RPMI7951 (cell line): ENCODE measurements at places on chromosomes 2 and 18. TPM values are rescaled to one million over a fixed set of nuclear protein-coding genes. Genes with fewer than 3 reads are reported as not detected.
A peak's percentile ranks its signal among the peaks of the same experiment; 100 is the strongest.

PRSS56 gene
- total RNA-seq = not detected in 2 replicates

TRIM54 gene
- 0.10 TPM in 1 of 2 replicates, not detected in the other for total RNA-seq

RBM43 gene
- 4.4 and 5.6 TPM in 2 replicates for total RNA-seq

RSAD2 gene
- 1.3 and 3.6 TPM in 2 replicates for total RNA-seq

SERPINB13 gene
- total RNA-seq = not detected in 2 replicates

WDSUB1 gene
- 5.8 and 7.3 TPM in 2 replicates for total RNA-seq

CARF gene
- 5.1 and 6.7 TPM in 2 replicates for total RNA-seq

TCF23 gene
- not detected in 2 replicates for total RNA-seq

DNA sequence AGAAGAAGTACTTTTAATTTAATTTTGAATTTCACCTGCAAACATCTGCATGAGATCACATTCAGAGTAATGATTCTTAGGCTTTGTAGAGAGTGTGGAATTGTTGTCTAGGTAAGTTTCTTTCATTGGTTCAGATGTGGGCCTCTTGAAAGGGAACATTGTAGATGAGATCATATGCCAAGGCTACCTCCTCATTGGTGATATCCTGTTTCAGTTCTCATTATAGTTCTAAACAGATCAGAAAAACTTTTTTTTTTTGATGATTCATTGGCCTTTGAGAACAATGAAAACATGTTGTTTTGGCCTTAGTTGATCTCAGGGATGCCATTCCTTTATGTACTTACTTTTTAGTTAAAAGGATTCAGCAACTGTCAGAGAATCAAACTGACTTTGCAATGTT is 44.5 kb downstream of the EML6 start:
- DNase-seq = peak; percentile 61

GRCh38 chr2:17326717-17327116 is 191.5 kb downstream of the RAD51AP2 start:
- DNase-seq = no peak

DNA sequence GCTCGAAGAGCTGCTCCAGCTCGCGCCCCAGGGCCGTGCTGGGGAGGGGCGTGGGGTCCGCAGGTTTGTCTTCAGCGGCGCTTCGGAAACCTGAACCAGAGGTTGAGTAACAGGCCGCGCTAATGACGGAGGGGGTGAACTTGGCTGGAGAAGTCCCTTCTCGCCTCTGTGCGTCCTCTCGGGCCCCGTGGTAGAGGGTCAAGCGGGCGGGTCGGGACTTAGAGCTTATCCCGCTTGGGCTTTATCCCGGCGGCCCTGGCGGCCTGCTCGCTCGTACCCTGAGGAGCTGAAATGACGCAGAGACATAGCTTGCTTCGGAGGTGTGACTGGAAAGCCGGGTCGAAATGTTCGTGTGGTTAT is 479 bp downstream of the RNMT start:
- DNase-seq = peak; percentile 47

DNA sequence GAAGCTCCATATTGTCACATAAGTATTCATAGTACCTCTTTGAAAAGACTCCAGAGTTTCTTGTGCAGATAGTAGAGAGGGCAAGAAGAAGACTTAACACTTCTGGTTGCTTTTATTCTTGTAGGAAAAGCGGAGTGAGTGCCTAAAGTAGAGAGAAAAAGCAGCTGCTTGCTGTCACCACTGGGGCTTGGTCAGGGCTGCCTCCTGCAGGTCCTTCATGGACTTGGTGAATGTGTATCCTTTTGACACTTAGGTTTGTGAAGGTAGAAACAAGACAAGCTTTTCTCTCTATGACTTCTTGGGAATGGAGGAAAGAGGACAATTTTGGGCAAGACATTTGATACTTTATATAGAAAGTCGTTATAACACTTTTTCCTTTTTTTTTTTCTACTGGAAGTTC is 312.8 kb upstream of the FANCL start:
- no peak for DNase-seq

- no peak for DNase-seq
Observed at GRCh38 chr2:24708537-24709152, 84.5 kb downstream of the PTRHD1 start.

DNA sequence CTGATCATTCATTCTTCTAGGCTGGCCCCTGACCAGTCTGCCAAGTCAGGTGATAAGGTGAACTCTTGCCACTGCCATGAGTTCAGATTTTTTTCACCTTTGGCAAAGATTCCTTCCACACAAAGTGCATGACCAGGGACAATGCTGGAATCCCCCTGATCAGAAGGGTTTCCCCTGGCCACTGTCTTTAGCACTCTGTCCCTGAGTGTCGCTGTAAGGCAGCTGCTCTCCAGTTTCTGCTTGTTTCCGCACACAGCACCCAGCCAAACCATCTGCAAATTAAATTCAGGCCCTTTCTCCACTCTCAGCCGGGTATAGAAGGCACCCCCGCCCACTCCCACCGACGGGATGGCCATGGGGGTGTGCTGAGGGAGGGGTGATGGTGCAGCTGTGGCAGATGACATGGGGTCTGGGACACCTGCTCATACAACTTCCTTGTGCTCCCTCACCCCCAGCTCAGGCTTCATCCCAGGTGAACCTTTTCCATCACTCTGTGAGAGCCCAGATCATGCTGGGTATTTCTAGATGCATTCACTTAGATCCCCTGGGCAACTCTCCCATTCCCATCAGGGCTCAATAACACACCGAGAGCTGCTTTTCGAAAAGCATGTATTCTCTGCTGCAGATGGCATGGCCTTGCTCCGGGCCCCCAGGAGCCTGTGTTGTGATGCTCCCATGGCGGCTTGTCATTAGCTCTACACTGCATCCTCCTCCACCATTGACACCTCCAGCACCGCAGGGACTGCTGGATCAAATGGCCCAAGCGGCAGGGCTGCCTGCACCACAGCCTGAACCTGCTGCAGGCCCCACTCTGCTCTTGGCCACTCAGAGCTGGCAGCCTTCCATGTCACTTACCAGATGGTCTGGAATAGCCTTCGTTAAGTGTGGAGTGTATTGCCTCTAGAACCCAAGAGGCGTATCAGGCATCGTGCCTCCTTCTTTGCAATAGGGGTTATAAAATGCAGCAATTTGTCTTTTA is 52.3 kb upstream of the ROCK2 start:
- DNase-seq = peak; percentile 37

DNA sequence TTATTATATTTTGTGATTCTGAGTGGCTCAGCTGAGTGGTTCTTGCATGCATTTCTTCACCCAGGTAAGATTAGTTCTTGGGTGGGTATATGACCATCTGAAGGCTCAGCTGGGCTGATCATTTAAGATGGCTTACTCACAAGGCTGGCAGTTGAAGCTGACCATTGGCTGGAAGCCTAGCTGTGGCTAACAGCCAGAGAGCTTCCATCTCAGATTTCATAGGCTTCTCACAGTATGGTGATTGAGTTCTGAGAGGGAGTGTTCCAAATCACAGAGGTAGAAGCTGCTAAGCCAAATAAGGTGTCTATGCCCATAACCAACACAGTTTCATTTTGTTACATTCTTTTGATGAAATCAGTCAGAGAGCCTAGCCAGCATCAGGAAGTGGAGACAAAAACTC is 117.4 kb upstream of the RPRM start:
- peak; percentile 62 for DNase-seq

DNA sequence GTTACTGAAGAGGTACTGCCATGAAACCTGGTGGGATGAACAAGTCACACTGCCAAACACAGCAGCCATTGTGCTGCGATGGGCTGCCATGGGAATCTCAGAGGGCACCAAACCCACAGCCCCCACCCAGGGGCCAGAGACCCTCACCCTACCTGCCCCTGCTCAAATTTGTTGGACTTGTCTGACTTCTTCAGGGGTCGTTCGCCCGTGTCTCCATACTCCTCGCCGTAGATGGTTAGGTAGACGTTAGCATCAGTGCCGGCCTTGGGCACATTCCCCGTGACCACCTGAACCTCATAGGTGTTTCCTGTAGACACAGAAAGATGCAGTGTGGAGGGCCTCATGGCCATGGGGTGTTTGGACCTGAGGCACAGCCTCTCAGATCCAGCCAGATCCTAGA is 97.7 kb downstream of the LOXHD1 start:
- DNase-seq = no peak

GRCh38 chr18:36514778-36515177 is 217.3 kb downstream of the FHOD3 start:
- no peak for DNase-seq

- DNase-seq = no peak
Observed at GRCh38 chr2:204449977-204450376, 95.3 kb upstream of the PARD3B start.

GRCh38 chr2:82282111-82282882 is 1977.7 kb upstream of the LRRTM1 start:
- DNase-seq = no peak
